ENCODE measurements at places on chromosomes 3 and 15.

- no peak for DNase-seq
Observed at GRCh38 chr15:68601206-68602197, 22.7 kb downstream of the CORO2B start.

- no peak for DNase-seq
Observed at GRCh38 chr15:45179221-45179985, 8.4 kb downstream of the SHF start.

DNA sequence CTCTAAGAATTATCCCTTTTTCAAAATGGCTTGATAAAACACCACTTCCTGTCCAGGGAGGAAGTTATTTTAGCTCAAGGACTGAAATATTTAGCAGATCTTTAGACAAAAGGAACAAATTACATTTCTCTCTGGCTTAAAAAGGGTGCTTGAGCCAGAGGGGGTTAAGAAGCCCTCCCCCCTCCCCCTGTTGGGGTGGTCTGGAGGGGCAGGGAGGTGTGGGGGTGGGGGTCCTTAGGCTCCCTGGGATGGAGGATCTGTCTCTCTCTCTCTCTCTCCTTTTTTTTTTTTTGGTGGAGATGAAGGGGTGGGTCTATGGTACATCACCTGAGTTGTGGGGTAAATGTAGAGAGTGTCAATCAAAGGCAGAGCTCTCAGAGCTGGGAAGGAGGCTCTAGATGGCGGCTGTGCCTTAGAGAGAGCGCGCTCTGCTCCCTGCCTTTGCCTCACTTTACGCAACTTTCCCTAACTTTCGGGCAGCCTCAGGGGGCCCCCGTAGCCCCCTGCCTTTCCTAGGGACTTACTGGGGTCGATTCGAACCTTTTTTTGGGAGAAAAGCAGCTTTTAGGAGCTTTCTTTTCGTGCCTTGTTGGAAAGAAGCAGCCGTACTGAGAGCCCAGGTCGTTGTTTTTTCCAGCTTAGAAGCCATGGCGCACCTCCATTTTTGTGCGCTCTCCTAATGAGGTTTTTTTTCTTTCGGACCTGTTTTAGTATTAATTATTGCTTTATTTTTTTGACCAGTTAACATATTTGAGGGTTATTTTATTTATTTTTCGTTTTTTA, at the start of gene CHD2:
Gene CHD2 (plus strand): TSS at position 377 of the 783 bp plus-strand sequence. CDS start 914 bp downstream, outside the sequence.
- peak; percentile 91 for DNase-seq

DNA sequence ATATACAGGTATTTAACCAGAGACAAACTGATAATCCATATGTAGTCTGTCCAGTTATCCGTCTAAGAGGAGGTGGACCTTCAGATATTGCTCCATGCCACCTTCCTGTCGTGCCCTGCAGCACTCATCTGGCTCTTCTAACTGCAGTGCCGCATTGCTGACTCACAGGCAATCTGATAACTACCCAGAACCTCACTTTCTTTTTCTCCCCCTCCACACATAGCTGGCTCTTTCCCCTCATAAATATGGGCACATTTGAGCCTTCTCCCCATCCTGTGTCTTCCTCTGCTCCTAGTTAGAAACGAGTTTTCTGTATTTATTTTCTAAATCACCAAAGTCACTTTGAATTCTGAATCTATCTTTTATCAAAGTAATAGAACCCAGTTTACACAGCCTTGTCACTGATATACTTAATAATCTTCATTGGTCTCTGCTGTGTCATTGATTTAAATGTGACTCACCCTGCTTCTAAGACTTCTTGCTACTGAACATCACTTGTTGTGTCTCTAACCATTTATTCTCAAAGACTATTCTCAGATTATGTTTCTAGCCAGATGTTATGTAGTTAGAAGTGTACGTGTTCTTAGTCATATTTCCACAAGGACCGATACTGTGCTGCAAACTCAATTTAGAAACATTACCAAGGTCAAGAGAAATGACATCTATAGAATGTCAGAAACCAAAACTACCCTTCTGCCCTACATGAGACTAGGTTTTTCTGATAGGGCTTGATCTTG, 17.4 kb upstream of the KCNMB2 start:
- peak; percentile 30 for DNase-seq

GRCh38 chr3:126682009-126682408, 22.0 kb upstream of the CHCHD6 start:
- DNase-seq, result no peak

- no peak for DNase-seq
Observed at GRCh38 chr3:103170651-103171050, 735.8 kb downstream of the ZPLD1 start.

- DNase-seq, result no peak
Observed at GRCh38 chr15:23596736-23597135, 31.3 kb downstream of the MKRN3 start.
